ENCODE measurements at places on chromosomes 2 and 18.

DNA sequence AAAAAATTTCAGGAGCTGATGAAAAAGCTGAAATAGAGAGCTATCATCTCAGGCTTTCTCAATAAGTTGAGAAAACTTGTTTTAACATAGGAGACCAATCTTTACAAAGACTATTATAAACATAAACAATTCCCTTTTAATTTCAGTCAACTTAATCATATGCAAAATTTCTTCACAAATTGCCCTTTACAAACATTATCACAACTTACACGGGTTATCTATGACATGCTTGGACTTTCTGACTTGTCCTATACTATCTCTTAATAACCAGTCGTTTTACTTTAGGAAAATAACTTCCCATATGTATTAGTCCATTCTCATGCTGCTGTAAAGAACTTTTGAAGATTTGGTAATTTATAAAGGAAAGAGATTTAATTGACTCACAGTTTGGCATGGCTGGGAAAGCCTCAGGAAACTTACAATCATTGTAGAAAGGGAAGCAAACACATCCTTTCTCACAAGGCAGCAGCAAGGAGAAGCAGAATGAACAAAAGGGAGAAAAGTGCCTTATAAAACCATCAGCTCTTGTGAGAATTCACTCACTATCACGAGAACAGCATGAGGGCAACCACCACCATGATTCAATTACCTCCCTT, 1583.7 kb upstream of the CELF4 start:
- no peak for DNase-seq

GRCh38 chr2:142989273-142990204, 112.1 kb downstream of the KYNU start:
- no peak for DNase-seq

- no peak for DNase-seq
Observed at GRCh38 chr18:53567929-53568574, 656.4 kb downstream of the MBD2 start.

DNA sequence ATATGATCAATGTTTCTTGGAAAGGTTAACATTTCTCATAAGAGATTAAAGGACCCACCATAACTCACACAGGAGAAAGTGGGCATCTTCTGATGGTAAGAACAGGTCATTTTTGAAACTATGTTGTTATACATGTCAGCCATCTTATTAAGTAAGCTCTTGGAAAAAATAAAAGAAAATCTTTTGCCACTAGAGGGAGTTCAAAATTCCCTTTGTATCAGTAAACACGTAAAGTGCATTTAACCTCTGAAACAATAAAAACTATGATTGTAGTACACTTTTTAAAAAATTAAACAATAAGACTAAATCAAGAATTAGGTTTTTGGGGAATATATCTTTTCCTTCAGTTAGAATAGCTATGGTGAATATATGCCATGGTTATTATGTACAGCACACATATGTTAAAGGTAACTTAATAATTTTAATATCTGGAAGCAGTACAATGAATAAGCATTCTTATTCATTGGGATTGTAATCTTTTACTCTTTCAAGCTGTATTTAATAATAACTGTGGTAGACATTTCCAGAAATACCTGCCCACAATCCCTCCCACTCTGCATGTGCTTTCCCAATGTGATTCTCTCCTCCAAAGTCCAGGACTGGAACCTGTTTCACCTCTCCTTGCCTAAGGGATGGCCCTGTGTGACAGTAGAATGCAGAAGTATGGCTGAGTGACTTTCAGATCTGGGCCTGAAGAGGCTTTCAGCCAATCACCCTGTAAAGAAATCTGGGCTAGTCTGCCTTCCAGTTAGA, 64.2 kb downstream of the RBMS1 start:
- peak; percentile 15 for DNase-seq

- no peak for DNase-seq
Observed at GRCh38 chr2:106038601-106039375, 155.3 kb downstream of the UXS1 start.

DNA sequence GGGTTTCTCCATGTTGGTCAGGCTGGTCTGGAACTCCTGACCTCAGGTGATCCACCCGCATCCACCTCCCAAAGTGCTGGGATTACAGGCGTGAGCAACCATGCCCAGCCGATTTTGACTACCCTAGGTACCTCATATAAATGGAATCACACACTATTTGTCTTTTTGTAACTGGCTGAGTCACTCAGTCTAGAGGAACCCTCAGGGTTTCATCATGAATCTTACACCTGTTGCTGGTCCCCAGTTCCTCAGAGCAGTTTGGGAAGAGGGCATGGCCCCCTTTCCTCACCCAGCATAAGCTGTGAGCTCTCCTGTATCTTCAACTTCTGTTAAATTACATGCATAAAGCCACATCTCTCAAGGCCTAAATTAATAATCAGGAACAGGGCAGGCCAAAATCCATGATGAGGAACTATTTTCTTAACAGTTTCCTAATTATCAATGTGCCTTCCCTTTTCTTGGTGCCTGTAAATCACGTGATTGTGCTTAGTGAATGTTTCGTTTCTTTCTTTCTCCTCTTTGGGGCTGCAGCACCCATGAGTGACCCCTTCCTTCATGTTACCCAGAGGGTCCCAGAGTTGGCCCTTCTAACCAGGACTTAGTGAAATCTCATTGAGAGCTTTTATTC, 20.9 kb downstream of the DYSF start:
- DNase-seq, result no peak

DNA sequence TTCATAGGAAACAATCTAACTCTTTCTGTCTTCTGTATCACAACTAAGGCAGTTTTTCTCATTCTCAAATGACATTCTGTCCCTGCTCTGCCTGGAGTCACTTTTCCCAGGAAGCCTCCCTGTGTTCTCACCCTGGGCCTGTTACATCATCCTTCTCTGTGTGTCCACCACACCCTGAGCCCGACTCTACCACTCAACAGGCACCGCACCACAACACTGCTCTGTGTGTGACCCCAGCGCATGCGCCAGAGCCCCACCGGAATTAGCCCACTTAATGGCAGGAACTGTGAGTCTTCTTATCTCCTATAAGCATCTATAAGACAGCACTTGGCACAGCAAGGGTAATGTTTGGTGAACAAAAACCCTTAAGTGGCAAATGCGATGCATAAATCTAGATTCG, 32.3 kb downstream of the TGFBRAP1 start:
- DNase-seq, result no peak

DNA sequence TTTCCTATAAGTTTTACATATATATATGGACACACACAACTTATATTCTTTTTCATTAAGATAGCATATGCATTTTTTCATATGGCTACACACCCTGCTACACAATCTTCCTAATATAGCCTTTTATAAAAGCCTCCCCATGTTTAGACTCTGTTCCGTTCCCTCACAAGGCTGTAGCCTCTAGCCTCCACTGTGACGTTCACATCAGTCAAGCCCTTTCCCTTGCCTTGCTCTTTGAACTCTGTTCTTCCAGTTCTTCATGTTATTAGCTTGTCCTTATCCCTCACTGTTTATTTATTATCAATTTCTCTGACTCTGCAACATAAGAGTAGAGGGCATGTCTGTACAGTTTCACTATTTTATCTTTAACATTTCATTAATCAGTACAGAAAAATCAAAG, 38.9 kb downstream of the HADHB start:
- DNase-seq, result no peak

GRCh38 chr2:134443814-134444480, 190.1 kb downstream of the MGAT5 start:
- no peak for DNase-seq

- no peak for DNase-seq
Observed at GRCh38 chr2:5926871-5927512, 234.8 kb downstream of the SOX11 start.

All from SIG-M5 (cell line).